ENCODE measurements at places on chromosomes 6 and 20.

- DNase-seq: no peak
Measured at GRCh38 chr20:4155953-4156352, 140.6 kb upstream of the RNF24 start.

DNA sequence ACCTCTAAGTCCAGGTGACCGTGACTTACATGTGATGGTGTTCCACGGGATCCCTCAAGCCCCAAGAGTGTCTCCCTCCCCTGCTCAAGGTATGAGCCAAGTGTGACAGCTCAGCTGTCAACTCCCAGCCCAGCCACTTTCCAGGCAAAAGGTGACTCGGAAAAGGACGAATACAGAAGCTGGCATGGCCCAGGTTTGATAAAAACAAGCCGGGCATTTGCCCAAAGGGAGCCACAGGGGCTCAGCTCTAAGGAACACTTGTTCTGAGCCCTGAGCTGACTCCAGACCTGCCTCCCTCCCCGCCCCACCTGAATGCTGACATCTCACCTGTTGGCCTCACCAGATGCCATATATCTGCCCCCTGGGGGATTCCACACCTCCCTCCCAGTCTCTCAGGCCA, 43.0 kb upstream of the BPIFA2 start:
- DNase-seq: no peak

DNA sequence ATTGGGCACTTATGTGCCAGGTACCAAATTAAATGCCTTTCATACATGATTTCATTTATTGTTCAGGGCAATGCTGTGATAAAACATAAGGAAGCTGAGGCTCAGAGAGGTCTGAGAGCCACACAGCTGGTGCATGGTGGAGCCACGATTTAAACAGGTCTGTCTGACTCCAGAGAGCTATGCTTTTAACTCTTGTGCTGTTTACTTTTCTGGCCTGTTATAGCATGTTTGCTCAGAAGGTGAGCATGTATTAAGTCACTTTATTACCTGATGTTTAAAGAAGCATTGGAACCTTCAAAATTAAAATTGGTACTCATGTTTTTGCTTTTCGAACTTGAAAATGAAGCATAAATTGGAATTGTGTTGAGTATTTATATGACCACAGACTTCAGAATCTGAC, 26.8 kb downstream of the MCM8 start:
- DNase-seq: peak; percentile 36

- DNase-seq: no peak
Measured at GRCh38 chr6:4935975-4936680, 67.7 kb downstream of the RPP40 start.

DNA sequence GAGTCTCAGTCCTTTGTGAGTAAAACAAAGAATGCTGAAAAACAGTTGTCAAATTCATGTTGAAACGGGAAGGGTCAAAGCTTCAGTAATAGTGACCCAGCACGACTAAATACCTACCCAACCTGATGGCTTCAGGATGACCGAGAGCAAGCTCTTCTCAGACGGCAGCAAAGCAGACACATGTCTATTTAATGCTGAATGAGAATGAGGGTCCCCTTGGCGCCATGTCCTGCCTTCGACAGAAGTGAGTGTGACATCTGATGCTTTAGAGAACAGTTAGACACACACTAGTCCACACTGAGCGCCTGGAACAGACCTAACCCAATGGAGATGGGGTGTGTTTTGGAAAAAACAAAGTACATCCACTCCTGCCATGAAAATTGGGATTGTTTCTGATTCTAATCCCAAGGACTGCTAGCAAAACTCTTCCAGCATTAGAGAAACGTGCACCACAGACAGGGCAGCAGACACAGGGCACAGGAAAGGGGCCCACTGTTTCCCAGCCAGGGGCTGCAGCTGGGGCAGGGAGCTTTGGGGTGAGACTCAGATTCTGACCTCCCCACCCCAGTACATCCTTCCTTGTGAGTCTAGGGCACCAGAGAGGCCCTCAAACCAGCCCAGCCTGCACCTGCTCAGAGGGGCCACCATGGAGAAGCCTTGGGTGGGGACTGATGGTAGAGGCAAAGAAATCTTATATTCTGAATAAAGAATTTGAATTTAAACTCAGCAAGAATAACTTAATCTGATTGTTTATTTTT, 76.5 kb downstream of the C6orf118 start:
- DNase-seq: no peak

GRCh38 chr20:35003211-35004031, 47.8 kb downstream of the MYH7B start:
- DNase-seq: no peak

DNA sequence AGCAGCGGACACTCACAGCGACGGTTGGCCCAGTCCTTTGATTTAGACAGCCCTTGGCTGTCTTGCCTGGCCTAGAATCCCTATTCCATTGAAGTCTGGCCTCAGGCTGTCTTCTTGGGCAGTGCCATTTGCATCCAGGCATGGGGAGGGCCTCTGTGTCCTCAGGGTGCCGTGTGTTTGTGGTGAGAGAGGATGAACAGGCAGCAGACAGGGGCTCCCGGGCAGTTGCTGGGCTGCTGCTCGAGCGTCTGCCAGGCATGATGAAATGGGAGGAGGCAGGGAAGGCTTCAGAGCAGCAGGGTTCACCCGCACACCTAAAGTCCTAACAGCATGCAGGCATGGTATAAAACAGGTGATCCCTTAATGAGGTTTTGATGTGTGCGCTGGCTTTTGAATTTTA, 126.9 kb downstream of the SOBP start:
- DNase-seq: no peak

DNA sequence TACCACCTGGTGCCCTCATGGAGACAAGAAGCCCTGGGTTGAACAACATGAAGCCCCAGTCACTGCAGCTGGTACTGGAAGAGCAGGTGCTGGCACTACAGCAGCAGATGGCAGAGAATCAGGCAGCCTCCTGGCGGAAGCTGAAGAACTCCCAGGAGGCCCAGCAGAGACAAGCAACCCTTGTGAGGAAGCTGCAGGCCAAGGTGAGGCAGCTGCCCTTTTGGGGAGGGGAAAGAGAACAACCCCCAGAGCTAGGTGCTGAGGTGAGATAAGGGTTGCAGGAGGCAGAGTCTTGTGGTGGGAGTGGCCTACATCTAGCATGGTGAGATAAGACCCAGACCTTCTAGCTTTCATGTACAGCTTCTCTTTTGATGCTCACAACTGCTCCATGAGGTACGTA, 7.0 kb downstream of the CEP250 start:
- DNase-seq: peak; percentile 65

GRCh38 chr6:11865680-11866300, 87.2 kb upstream of the ADTRP start:
- no peak for DNase-seq

GRCh38 chr20:61692479-61692878, 373.2 kb downstream of the TAF4 start:
- DNase-seq: no peak

- DNase-seq: no peak
Measured at GRCh38 chr6:165453395-165453794, 144.0 kb upstream of the C6orf118 start.
